ENCODE measurements at places on chromosomes 16 and 17. TPM values are rescaled to one million over a fixed set of nuclear protein-coding genes. Genes with fewer than 3 reads are reported as not detected.

Gene SLC52A1
- total RNA-seq = not detected

Gene ZNF747
- 9.1 TPM for total RNA-seq

DNA sequence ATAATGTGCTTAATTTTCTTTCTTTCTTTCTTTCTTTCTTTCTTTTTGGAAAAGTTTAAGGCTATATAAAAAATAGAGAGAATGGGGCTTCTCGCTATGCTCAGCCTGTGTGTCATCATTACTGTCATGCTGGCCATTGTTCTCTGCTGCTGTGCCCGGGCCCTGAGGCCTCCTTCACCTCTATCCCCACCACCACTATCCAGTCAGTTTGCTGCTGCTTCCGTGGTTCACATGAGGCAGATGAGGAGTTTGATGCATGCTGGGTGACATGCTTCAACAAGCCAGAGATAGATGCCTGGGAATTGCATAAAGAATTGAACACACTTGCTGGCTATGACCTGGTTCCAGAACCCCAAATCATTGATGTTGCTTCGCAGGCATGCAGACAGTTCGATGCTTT, 36.3 kb downstream of the PITPNC1 start:
- no peak for DNase-seq
- no peaks in the 10 kb centered on the region for H3K27me3 ChIP-seq
- H3K36me3 ChIP-seq = no peaks in the 10 kb centered on the region
- no peak overlapping the region for H3K4me3 ChIP-seq

DNA sequence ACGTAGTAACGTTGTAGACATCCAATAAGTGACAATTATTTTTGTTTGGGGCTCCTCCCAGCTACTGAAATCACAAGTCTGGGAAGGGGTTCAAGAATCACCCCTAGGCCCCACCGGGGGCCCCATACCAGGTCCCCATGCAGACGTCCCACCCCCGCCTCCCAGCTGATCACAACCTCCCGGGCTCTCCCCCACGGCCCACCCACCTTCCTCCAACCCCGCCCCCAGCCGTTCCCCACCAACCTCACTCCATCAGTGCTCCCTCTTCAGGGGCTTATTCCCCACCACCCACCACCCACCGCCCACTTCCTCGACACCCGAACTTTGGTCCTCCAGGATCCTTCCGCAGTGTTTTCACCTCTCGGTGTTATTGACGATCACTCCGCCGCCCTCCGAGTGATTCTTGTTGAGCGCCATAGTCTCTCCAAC, 240 bp downstream of the WBP2 start:
- peaks cover 4% of the 10 kb centered on the region for H3K36me3 ChIP-seq
- peak overlapping the region; percentile 93 for H3K27ac ChIP-seq
- peak overlapping the region; percentile 84 for H3K4me3 ChIP-seq
- H3K27me3 ChIP-seq = no peaks in the 10 kb centered on the region
- DNase-seq = no peak
- H3K4me1 ChIP-seq = peaks cover 5% of the 10 kb centered on the region

DNA sequence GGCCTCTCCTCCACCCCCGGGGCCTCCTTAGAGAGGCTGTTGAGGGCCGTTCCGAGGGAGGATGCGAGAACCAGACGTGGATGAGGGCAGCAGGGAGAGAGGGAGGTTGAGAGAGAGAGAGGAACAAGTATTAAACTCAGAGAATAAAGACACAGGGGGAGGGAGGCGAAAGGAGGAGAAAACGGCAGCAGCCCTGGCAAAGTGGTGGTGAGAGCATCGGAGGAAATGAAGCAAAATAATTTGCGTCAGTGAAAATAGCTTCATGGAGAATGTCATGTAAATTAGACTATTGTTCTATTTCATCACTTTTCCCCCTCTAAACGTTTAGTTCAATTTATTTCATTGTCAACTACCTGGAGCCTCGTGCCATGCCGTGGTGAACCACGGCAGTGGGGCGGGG, 38.0 kb downstream of the PIPOX start:
- H3K27ac ChIP-seq = no peak overlapping the region
- no peaks in the 10 kb centered on the region for H3K27me3 ChIP-seq
- DNase-seq = no peak
- H3K4me1 ChIP-seq = no peaks in the 10 kb centered on the region

DNA sequence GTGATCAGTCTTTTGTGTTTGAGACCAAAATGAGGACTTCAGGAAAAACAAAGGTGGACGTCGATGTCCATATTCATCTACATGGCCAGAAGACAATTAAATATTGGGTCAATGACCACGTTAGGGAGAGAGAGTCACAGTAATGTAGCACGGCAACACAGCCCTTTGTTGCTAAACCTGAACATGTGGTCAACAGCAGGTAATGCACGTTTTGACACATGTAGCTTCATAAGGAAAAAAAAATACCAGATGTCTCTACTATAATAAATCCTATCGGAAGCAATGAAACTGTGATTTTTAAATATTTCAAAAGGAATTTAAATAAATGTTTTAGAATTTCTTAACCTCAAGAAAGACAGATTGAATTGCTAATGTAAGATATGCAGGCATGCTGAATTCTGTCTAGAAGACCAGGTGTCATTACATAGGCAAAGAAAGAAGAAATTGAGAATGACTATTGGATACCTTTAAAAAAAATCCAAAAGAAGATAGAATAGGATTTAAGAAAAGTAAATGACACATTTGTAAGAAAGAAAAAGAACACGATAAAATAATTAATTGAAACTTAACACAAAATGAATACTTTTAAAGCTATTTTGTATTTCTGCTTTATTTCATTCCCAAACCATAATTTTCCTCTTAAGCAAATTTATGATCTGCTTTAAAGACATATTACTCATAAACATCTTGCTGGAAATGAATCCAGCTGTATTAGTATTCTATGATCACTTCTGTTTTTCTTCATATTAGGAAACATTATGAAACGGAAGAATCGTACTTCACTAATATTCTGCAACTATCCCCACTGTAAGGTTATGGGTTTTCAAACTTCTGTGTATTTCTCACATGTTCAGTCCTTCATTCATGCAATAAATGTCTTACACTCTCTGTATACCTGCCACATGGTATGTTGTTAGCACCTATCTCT, 30.1 kb downstream of the ABCA8 start:
- H3K27me3 ChIP-seq = no peaks in the 10 kb centered on the region
- no peak overlapping the region for H3K27ac ChIP-seq
- no peaks in the 10 kb centered on the region for H3K4me1 ChIP-seq
- no peak for DNase-seq
- H3K4me3 ChIP-seq = no peak overlapping the region

DNA sequence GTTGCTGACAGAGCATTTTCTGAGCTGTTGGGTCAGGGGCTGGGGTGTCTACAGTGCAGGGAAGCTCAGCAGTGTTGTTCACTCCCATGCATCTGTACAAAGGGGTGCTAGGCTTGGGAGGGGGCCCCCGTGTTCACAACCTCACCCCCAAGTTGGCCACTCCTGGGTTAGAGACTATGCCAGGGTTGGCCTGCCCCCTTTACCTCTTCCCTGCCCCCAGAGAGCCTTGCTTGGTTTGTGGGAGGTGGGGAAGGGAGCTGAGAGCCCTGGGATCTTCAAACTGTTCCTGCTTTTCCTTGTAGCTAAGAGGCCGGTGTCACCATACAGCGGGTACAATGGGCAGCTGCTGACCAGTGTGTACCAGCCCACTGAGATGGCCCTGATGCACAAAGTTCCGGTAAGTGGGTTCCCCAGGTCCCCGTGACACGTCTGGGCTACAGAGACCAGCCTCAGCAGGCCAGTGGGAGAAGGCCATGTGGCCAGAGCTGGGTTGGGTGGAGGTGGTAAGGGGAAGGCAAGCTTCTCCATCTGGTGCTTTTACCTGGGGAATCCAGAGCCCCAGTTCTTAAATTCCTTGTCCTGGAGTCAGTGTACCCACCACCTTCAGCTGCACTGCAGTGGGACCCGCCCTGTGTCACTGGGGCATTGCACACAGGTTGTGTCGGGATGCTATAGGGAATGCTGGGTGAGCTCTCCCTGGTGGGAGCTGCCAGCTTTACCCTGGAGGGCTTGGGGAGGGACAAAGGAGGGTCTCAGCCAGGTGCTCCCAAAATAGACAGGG, 11.8 kb downstream of the GPRC5C start:
- peaks cover 3% of the 10 kb centered on the region for H3K36me3 ChIP-seq
- peaks cover 1% of the 10 kb centered on the region for H3K4me1 ChIP-seq
- no peaks in the 10 kb centered on the region for H3K27me3 ChIP-seq

DNA sequence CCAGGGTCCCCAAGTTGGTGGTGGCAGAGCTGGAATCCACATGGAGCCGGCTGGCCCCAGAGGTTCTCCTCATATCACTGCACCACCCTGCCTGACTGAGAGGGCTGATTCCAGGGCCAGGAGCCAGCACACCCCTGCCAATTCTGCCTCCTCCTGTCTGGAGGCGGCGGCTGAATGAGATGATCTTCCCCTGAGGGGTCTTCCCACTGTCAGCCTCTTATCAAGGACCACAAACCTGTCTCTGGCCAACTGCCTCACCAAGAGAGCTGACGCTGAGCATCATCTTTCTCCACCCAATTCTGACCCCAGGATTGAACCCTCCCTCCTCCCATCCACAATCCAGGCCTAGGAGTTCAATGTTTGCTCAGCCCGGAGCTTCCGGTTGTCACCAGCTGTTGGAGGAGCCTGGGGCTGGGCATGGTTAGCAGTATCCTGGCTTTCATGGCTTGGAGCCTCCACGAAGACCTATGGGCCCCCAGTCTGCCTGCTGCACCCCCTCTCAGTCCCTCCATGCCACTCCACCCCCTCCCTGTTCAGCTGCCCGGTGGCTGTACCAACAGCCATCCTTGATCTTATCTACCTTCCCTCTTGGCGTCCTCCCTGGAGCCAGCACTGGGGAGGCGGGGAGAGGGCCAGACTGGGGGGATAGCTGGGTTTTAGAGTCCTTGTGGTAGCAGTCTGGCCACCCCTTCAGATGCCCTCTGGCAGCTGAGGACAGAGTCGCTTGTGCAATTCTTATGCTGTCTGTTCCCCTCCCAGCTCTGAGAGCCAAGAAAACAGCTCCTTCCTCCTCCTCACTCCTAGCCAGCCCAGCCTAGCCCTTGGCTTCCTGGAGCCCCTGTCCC, 25.6 kb downstream of the ABCC3 start:
- no peaks in the 10 kb centered on the region for H3K4me1 ChIP-seq
- peak; percentile 76 for DNase-seq
- H3K36me3 ChIP-seq = no peaks in the 10 kb centered on the region
- H3K27me3 ChIP-seq = no peaks in the 10 kb centered on the region
- H3K27ac ChIP-seq = no peak overlapping the region
- H3K4me3 ChIP-seq = no peak overlapping the region

DNA sequence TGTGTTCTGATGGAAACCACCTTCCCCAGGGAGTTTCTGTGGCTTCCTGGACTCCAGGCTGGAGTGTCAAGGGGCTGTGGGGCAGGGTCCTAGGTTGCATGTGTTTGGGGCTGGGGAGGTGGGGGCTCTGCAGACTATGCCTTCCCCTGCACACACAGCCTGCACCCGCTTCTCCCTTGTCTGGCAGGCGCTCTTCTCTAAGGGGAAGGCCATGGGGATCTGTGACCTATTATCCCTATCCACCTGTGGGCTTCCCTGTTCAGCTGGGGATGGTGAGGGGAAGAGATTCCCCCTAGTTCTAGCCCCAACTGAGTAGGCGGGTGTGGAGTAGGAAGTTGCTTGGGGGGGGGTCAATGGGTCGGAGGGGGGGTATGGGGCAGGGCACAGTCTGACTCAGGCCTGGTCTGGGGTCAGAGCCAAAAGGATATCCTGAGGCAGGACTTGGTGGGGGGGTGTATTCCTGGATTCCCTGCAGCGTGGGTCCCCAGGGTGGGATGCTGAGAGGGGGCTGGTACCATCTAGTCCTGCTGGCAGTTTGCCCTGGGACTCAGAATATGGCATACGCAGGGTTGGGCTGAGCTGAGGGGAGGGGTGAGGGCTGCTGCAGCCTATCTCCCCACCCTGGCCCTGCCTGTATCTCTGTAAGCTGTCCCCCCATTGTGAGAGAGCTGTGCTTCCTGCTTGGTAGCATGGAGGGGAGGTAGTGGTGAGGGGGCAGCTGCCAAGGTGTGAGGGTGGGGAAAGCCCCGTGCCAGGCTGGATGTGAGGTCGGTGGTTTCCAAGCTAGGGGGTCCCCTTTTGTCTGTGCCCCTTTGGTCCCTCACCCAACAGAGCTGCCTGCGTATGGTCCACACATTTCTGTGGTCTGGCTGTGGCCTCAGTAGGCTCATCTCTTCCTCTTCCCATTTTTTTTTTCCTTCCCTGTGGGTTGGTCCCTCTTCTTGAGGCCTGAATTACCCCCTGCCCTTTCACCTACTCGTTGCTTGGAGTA, 14.7 kb downstream of the RARA start:
- H3K36me3 ChIP-seq = no peaks in the 10 kb centered on the region
- DNase-seq = peak; percentile 89
- no peaks in the 10 kb centered on the region for H3K27me3 ChIP-seq
- H3K27ac ChIP-seq = peak overlapping the region; percentile 24
- no peaks in the 10 kb centered on the region for H3K4me1 ChIP-seq

- no peak overlapping the region for H3K4me3 ChIP-seq
- H3K36me3 ChIP-seq = no peaks in the 10 kb centered on the region
- no peak for DNase-seq
These were observed 1.2 kb downstream of the BRICD5 start for GRCh38 chr16:2209258-2210008.

DNA sequence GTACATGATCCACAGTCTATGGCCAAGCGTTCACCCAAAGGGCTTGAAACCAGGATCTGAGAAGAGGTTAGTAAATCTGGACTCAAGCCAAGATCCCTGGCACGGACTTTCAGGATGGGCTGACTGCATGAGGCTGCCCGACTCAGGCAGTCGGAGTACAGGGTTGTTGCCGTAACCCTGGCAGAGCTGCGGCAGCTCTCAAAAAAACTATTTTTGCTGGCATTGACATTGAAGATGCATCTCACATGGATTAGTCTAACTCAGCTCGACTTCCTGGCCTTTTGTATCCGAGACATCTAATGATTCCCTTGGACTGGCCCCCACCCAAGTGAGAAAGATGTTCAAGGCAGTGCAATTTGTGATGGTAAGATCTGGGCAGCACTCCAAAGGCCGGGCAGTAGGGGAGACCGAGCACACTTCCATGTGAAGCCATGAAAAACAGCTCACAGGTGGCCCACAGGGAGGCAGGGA, 6.2 kb downstream of the SLC47A1 start:
- no peak overlapping the region for H3K4me3 ChIP-seq
- no peaks in the 10 kb centered on the region for H3K27me3 ChIP-seq
- H3K36me3 ChIP-seq = no peaks in the 10 kb centered on the region
